IgD-negative memory B cell (primary cell): ENCODE measurements at places on chromosomes 3 and 15. TPM values are rescaled to one million over a fixed set of nuclear protein-coding genes. Genes with fewer than 3 reads are reported as not detected.

Gene CEP63
- polyA plus RNA-seq: 23.9 TPM

Gene CHST2
- 7.8 TPM for polyA plus RNA-seq

Gene TMEM45A
- 0.14 TPM for polyA plus RNA-seq

Gene CHRD
- not detected for polyA plus RNA-seq

Gene SMCO1
- not detected for polyA plus RNA-seq

Gene SI
- not detected for polyA plus RNA-seq

Gene XIRP1
- not detected for polyA plus RNA-seq

Gene CEP97
- polyA plus RNA-seq: 6.1 TPM

Gene IP6K1
- polyA plus RNA-seq: 28.7 TPM

Gene C3orf52
- polyA plus RNA-seq: 0.50 TPM

Gene CFAP100
- not detected for polyA plus RNA-seq

Gene APBA2
- polyA plus RNA-seq: 3.5 TPM

Gene GOLGA8T
- not detected for polyA plus RNA-seq

Gene LIPH
- not detected for polyA plus RNA-seq

Gene MASP1
- polyA plus RNA-seq: not detected

Gene PARP15
- 16.6 TPM for polyA plus RNA-seq

Gene FANCI
- 3.4 TPM for polyA plus RNA-seq

Gene CCR3
- polyA plus RNA-seq: 0.15 TPM

Gene SLC24A5
- polyA plus RNA-seq: not detected

Gene AMOTL2
- not detected for polyA plus RNA-seq

Gene GOLGA8G
- not detected for polyA plus RNA-seq

Gene GPR171
- polyA plus RNA-seq: 1.1 TPM

Gene ERC2
- not detected for polyA plus RNA-seq

Gene GOLGA8O
- not detected for polyA plus RNA-seq

Gene BFSP2
- polyA plus RNA-seq: 2.8 TPM

Gene MB21D2
- not detected for polyA plus RNA-seq

Gene ANKRD34C
- polyA plus RNA-seq: not detected

Gene LRTM1
- polyA plus RNA-seq: not detected

Gene PAQR5
- not detected for polyA plus RNA-seq

Gene BRPF1
- polyA plus RNA-seq: 14.2 TPM

Gene SNX22
- polyA plus RNA-seq: 55.3 TPM

Gene FGD5
- not detected for polyA plus RNA-seq

Gene LTK
- 2.0 TPM for polyA plus RNA-seq

Gene GPR149
- polyA plus RNA-seq: not detected

Gene RTP1
- polyA plus RNA-seq: not detected

Gene CRABP1
- polyA plus RNA-seq: not detected

Gene POMGNT2
- polyA plus RNA-seq: 4.1 TPM

Gene QARS1
- 117 TPM for polyA plus RNA-seq

Gene TRIM42
- not detected for polyA plus RNA-seq

Gene MUC4
- polyA plus RNA-seq: 0.01 TPM

Gene SPATA12
- polyA plus RNA-seq: not detected

Gene ALDH1A2
- not detected for polyA plus RNA-seq

Gene GOLGA6C
- polyA plus RNA-seq: not detected

Gene LRRC2
- 0.06 TPM for polyA plus RNA-seq

Gene RTP4
- 5.9 TPM for polyA plus RNA-seq

Gene CAMK2N2
- not detected for polyA plus RNA-seq

Gene CCR5
- polyA plus RNA-seq: not detected

Gene XRN1
- polyA plus RNA-seq: 46.1 TPM

Gene KNG1
- not detected for polyA plus RNA-seq

Gene PSTPIP1
- 37.3 TPM for polyA plus RNA-seq

Gene IGSF11
- not detected for polyA plus RNA-seq

Gene COX17
- 124 TPM for polyA plus RNA-seq

Gene PLSCR5
- not detected for polyA plus RNA-seq

Gene BHLHE40
- polyA plus RNA-seq: 11.1 TPM

Gene IL5RA
- polyA plus RNA-seq: 2.8 TPM

Gene PRR20G
- polyA plus RNA-seq: not detected
